ENCODE measurements at places on chromosomes 2 and 18.
A peak's percentile ranks its signal among the peaks of the same experiment; 100 is the strongest.

GRCh38 chr2:17827316-17827715 is 11.1 kb downstream of the MSGN1 start:
- DNase-seq, result no peak

DNA sequence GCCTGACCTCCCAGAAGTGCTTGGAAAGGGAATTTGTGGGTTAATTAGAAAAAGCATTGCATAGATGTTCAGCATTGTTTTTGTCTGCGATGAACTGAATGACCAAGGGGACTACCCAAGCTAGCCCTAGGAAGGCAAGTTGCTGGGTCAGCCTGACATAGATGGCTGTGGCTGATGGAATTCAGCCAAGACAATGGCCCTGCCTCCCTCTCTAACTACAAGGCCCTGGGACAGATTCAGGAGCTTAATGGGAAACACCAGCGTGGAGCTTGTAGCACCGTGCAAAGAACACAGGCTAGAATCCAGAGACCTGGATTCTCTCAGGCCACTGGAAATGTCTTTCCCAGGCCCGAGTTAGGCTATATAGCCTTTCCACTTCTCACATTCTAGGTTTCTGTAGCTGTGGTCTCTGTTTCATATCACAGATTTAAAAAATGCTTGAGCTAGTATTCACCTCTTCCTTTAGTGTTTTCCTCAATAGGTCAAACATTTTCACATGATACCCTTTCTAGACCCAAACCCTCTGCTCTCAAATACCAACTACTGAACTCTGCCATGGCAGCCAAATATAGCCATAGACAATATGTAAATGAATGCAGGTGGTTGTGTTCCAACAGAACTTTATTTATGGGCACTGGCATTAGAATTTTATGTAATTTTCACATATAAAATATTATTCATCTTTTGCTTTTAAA is 294.3 kb upstream of the MEX3C start:
- no peak for DNase-seq

GRCh38 chr18:79986726-79987125 is 1.6 kb downstream of the TXNL4A start:
- no peak for DNase-seq

DNA sequence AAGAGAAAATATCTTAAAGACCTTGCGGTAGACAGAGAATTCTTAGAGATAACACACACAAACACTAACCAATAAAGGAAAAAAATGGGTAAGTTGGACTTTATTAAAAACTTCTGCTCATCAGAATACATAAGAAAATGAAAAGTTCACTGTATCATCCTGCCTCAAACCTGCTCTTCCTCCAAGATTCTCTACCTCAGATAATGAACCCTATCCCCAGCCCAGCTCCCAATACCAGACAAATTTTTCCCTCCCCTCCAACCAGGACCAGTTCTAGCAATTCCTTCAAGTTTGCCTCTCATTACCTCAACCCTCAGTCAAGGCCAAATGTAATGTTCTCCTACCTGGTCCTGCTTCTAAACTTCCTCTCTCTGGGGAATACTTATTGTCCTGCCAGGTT is 79.4 kb downstream of the DNMT3A start:
- DNase-seq, result no peak

- no peak for DNase-seq
These were observed 898.8 kb downstream of the EPHA4 start for GRCh38 chr2:220673151-220673874.

GRCh38 chr2:200220251-200220650 is 86.2 kb upstream of the SPATS2L start:
- DNase-seq, result no peak

GRCh38 chr2:125185691-125186270 is 1160.7 kb downstream of the CNTNAP5 start:
- no peak for DNase-seq

GRCh38 chr2:24638568-24638967 is 147.5 kb downstream of the NCOA1 start:
- no peak for DNase-seq

DNA sequence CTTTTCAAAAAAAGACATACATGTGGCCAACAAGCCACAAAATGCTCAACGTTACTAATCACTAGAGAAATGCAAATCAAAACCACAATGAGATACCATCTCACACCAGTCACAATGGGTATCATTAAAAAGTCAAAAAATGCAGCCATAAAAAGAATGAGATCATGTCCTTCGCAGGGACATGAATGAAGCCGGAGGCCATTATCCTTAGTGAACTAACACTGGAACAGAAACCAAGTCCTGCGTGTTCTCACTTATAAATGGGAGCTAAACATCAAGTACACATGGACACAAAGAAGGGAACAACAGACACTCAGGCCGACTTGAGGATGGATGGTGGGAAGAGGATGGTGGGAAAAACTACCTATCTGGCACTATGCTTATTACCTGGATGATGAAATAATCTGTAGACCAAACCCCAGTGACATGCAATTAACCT is 17.8 kb upstream of the ATL2 start:
- no peak for DNase-seq

DNA sequence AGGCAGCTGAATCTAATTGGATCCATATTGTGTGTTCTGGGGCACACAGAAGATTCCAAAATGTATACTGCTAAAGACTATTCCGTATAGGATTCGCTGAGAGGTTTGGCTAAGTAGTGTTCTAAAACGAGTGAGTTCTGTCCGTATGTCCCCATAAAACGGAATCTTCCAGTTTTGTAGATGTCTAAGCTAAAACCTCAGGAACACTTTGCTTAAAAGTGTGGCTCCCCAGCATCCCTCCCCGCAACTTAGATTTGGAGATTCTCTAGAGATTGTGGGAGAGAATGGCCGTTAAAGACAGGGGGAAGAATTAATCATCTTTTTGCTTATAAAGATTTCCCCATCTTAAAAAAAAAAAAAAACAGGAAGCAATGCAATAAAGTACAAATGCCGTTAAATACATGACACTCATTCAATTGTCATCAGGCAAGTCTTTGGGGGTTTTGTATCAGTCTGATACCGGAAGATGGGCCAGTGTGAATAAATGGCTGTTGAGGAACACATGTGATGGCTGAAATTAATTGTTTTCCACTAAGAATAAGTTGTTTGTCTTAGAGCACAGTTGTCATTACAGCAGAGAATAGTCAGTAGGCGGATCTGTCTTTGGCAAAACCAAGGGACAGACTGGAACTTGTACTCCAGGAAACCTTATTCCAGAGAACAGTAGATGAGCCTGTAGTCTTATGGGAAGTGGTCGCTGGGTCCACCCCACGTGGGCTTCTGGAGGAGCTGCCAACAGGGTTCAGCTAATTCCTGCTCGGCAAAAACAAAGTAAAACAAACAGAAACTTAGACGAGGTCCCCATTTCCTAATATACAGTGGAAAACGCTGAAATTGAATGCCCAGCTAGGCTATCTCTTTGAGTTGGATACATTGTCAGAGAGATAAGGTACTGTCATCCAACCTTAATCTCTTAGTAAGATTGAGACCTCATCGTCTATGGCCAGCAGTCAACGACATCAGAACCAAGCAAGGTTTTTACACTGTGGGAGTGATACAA is 1.7 kb downstream of the EMILIN2 start:
- no peak for DNase-seq

DNA sequence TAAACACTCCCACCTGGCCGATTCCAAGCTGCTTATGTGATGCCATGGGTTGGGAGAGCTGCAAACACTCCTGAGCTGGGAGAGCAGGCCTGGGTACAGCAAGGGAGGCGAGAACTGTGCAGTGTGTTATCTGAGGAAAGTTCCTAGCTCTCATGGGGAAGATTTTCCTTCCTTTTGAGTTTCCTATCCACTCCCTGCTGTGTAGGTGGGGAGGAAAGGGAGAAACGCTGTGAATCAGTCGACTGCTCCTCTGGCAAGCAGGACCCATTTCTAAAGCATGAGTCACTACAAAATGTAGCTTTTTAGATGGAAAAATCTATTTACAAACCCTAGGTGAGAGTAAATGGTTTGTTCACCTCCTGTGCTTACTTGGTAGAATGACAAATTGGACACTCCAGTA is 80.4 kb downstream of the SH3RF3 start:
- DNase-seq, result peak; percentile 53

GRCh38 chr2:70515938-70516337 is 37.7 kb downstream of the TGFA start:
- no peak for DNase-seq

GRCh38 chr2:63755965-63756364 is 85.7 kb upstream of the UGP2 start:
- no peak for DNase-seq

- no peak for DNase-seq
These were observed 2.1 kb downstream of the METTL8 start for GRCh38 chr2:171431677-171432167.

DNA sequence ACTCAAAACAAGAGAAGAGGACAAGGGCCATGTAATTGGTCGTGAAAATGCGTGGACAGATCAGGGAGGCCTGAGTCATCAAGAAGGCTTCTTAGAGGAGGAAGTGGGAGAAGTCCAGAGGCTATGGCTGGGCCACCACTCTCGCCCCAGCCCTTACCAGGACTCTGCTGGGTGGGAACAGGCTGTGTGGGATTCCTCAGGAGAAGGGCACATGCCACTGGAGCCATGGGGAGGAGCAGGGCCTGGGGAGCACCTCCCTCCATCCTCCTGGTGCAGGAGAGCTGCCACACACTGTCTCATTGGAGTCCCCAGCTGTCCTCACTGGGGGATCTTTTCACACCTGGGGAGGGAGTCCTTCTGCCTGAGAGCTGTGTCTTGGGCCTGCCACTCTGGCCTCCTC is 9.4 kb upstream of the RALB start:
- DNase-seq, result no peak

- DNase-seq, result no peak
These were observed 21.2 kb downstream of the SMAD4 start for GRCh38 chr18:51051105-51051712.

DNA sequence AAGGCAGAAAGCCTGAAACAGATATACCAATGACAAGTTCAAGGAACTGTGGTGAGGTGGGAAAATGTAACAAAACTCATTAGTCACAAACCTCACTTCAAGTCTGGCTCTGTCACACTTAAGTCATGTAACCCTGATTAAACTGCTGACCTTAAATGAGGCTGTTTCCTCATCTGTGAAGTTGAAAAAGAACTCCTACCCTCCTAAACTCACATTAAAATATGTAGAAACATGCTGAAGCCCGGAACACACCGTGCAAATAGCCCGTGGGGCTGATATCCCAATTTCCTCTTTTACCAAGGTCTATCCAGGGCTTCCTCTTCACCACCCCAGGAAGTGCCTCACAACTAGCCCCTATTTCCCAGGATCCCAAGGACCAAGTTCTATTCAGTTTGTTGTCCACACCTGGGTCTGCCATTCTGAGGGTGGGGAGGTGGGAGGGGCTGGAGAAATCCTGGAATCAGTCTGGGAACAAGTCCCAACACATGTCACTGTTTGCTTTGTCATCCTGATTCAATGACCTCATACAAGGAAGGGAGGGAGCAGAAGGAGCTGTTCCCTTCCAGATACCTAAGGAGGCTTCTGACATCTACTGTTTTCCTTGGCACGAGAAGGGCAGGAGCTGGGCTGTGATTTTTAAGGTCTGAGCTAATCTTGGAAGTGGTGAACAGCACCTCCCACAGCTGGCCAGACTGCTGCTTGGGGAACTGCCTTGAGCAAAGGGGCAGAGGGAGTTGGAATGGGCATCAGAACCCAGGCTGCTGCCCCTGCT is 42.3 kb downstream of the SLC4A1AP start:
- DNase-seq, result peak; percentile 88

DNA sequence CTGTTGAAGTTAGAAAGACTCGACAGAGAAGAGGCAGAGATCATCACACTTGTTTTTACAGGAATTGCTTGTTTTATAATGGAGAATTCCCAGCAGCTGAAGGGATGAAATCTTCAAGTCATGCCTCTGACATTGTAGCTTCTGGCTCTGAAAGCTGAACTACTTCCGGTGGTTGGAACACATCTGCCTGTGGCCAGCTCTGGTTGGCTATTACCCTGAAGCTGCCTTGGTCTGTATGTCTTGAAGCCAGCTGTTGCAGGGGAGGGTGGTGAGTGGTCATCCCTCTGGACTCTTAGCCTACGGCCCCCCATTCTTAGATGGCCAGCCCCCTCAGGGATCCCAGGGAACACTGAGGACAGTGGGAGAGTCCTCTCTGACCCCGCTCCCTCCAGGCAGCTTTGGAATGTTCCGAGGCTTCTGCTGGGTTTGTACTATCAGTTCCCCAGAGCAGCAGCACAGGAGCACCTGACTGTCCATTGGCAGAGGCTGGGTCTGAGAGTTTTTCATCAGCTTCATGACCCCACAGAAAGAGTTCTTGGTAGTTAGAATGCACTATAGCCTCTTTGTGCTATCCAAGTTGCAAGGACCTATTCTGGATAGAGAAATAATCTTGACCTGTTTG is 87.4 kb upstream of the CAPN13 start:
- no peak for DNase-seq

DNA sequence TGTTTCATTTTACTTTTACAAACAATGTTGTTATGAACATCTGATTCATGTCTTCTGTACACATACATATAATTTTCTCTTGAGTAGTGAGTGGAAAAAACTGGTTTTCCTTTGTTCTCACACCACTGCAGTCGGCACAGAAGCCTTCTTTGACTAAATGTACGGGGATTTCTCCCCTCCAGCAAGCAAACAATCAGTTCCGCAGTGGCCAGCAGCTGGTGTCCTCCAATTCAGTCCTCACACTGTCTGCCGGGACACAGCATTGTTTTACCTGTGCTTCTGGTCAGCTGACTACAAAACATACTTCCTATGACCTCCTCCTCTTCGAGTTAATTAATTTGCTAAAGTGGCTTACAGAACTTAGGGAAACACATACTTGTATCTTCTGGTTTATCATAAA is 202.8 kb downstream of the WDR7 start:
- no peak for DNase-seq

All from pulmonary artery endothelial cell (primary cell).